ENCODE measurements at places on chromosomes 3 and 15.

GRCh38 chr3:18585004-18585968 lies 160.1 kb upstream of the SATB1 start:
- DNase-seq = no peak

- DNase-seq = no peak
Observed at GRCh38 chr3:158093526-158093925, 12.7 kb downstream of the SHOX2 start.

DNA sequence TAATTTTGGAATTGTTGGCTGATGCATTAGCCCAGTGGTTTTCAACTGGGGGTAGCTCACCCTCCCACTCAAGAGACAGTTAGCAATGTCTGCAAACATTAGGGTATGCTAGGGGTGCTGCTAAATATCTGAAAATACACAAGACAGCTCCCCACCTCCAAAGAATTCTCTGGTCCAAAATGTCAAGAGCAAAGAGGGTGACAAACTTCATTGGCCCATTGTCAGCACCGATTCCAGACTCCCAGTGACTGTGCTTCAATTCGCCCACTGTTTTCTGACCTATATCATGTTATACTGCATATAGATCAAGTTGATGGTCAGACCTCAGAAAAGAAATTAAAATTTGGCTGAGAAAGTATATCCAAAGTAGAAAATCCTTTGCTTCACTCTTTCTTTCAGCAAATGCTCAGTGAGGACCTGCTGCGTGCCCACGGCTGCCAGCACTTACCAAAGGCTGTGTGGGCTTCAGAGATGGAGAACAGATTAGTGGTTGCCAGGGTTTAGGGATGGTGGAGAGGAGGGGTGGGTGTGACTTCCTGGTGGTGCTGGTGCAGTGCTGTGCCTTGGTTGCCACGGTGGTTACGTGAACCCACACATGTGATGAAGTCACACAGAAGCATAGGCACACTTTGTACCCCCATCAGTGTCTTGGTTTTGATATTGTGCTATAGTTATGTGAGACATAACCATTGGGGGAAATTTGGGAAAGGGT lies 204.0 kb downstream of the PLCL2 start:
- DNase-seq = no peak

DNA sequence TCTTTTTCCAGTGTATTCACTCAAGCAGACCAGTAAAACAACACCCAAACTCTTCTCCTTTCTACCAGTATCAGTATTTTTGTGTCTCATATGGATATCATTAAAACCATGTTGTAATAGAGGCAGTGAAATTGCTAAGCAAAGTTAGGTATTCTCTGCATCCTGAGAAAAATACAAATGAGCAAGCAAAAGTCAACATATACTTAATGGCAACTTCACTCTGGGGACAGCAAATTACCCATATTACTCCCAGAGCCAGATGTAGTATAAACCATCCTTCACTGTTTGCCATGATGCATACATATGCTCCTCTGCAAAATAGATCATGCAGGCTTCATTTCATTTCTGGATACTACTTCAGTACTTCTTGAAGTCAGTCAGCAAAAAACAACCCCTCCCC lies 22.1 kb downstream of the UBA5 start:
- DNase-seq = no peak

- no peak for DNase-seq
Observed at GRCh38 chr3:52839268-52839575, 4.4 kb upstream of the MUSTN1 start.

- DNase-seq = no peak
Observed at GRCh38 chr3:32890420-32891276, 60.8 kb upstream of the CCR4 start.

DNA sequence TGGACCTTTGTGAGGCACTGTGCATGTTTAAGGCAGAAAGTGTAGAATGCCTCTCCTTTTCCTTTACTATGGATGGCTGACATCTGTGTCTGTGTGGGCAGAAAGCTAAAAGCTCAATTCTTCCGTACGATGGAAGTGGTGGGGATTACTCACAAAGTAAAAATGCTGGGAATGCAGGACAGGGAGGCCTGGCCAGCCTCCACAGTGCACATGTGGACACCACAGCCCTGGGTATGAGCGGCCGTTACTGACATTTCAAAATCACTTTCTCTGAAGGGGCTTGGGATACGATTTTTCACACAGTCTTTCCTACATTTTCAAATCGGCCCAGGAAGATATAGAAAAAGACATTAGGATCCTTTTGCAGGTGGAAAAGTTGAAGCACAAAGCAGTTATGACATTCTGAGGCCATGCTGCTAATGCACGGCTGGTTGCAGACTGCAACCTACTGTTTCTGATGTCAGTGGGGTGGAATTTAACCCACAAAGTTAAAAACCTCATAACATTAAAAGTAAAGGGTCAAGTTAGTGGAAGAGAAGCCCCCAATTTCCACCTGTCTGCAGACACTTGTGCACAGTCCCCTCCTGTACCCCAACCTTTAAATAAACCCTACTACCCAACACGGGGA lies 27.9 kb downstream of the EHD4 start:
- no peak for DNase-seq

GRCh38 chr15:42143866-42144625 lies 12.4 kb downstream of the PLA2G4F start:
- DNase-seq = no peak

- no peak for DNase-seq
Observed at GRCh38 chr3:12462159-12462947, 21.9 kb upstream of the TSEN2 start.

- DNase-seq = no peak
Observed at GRCh38 chr3:151724576-151725562, 8.9 kb upstream of the AADACL2 start.

DNA sequence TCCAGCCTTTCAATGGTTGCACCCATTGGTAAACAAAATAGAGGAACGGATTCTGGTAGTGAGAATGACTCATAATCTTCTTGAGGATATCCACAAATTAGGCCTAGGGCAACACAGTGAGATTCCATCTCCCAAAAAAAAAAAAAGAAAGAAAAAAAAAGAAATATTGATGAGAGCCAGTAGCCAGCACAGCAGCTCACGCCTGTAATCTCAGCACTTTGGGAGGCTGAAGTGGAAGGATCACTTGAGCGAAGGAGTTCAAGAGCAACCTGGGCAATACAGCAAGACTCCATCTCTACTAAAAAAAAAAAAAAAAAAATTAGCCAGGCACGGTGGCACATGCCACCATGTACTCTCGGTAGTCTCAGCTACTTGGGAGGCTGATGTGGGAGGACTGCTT lies 51.9 kb downstream of the DENND4A start:
- no peak for DNase-seq

- no peak for DNase-seq
Observed at GRCh38 chr15:57481038-57481705, 104.9 kb downstream of the CGNL1 start.

DNA sequence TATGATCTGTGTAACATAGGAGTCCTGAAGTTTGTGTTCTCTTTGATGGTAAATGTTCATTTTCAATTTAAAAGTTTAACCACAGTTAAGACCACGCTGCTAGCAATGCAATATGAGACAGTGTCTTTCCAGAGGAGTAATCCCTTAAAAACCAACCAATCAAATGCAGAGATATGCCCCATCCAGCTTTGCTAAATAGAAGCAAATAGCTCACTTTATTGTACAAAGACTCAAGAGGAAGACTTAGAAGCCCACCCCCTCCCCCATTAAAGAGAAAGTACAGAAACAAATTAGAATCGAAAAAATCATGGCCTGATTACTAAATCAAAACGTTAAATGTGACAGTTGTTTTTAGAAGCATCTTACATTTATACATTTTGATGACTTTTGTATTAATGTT lies 2.1 kb upstream of the ANP32A start:
- DNase-seq = no peak

- no peak for DNase-seq
Observed at GRCh38 chr3:139762302-139762701, 84.5 kb upstream of the NMNAT3 start.

- no peak for DNase-seq
Observed at GRCh38 chr15:69666441-69666882, 213.8 kb downstream of the RPLP1 start.

- no peak for DNase-seq
Observed at GRCh38 chr3:179186426-179186825, 38.3 kb downstream of the PIK3CA start.

DNA sequence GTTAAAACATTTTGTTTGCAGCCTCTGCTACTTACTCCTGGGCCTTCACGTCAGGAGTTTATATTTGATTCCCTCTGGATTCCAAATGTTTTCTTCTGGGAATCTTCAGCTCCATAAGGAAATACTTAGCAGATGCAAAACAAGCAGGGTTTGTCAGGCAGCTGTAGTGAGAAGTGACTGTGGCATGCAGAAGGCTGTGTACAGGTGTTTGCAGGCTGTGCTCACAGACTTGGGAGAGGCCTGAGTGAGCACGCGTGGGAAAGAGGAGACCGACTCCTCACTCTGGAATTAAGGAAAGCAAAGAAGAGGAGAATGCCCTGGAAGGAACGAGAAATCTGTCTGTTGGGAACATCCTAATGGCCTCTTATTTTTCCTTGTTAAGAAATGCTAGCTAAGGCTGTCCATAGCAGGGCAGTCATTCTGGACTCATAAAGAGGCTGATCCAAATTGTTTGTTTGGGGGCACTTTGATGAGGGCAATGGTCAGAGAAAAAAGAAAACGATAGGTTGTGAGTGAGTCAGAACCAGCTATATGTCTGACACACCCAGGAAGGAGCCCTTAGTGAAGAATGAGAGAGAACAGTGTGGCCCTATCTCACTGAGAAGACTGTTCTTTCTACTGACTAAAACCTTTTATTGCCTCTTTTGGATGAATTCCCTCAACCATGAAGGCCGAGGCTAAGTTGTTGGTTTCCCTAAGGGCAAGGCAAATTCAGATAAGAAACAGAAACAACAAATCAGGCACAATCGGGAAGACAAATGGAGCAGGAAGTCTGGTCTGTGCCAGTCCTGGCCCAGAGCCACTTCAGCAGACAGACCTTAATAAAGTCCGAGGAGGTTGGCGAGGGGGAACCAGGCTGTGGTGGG lies 82.6 kb downstream of the TGFBR2 start:
- no peak for DNase-seq

- DNase-seq = no peak
Observed at GRCh38 chr3:37174532-37175126, at the start of gene LRRFIP2. LRRFIP2 (minus strand) TSS chr3:37174582; CDS start chr3:37148983, 25,599 bp downstream.

DNA sequence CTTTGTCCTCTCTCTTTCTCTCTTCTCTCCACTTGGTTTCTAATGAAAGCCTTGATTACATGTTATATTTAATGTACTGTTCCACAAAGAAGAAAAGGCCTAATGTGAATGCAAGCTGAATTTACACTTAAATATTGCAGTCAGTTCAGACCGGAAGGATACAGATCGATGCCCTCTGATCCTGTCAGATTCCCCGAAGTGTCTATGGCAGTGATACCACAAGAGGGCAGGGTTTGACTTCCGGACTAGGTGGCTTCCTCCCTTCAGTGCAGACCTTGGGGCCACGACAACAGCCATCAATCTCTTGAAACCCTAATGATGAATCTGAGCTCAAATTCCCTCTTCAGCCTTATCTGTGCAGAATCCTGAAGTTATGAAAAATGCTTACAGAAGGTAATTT lies 29.5 kb downstream of the AGTR1 start:
- DNase-seq = no peak

DNA sequence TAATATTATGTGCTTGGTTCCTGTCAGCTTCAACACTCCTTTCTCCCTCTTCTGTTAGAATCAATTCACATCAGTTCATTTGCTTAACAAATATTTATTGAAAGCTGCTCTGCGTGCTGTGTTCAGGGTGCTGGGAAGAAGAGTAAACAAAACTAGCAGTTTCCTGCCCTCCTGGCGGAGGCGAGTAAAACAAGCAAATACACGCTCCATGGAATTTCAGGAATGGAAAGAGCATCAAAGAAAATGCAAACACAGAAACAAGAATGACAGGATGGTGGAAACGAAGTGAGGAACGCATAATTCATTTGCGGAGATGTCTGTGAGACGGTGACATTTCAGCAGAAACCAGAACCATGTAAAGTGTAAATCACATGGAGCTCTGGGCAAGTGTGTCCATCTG lies 49.4 kb upstream of the SPTSSB start:
- no peak for DNase-seq

DNA sequence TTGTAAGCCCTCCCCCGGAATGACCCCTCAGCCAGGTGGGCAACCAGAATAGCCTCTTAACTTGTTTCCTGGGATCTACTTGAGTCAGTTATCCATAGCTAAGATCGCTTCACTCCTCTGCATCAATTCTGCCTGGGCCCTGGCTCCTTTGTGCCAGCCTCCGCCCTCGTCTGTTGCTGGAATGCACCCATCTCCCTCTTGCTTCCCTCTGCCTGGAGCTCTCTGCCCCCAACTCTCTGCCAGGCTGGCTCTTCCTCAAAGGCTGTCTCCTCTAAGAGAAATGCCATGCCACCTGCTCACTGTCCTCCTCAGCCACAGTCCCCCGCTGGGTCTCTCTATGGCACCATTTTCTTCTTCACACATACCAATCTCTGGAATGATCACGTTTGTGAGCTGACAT lies 240.8 kb downstream of the ADAMTS17 start:
- no peak for DNase-seq

All from cerebellar nuclear complex (tissue), 1 donor.